ENCODE measurements at places on chromosomes 7 and 10.

GRCh38 chr7:50393076-50393475 is 57.1 kb downstream of the FIGNL1 start:
- DNase-seq = no peak

GRCh38 chr10:77970869-77971803 is 44.6 kb upstream of the DLG5 start:
- no peak for DNase-seq

GRCh38 chr7:80918909-80919721 is at the start of gene SEMA3C:
Gene SEMA3C, minus strand, starts transcription at chr7:80919051. Its CDS starts 2,270 bp downstream, at chr7:80916781.
- no peak for DNase-seq

DNA sequence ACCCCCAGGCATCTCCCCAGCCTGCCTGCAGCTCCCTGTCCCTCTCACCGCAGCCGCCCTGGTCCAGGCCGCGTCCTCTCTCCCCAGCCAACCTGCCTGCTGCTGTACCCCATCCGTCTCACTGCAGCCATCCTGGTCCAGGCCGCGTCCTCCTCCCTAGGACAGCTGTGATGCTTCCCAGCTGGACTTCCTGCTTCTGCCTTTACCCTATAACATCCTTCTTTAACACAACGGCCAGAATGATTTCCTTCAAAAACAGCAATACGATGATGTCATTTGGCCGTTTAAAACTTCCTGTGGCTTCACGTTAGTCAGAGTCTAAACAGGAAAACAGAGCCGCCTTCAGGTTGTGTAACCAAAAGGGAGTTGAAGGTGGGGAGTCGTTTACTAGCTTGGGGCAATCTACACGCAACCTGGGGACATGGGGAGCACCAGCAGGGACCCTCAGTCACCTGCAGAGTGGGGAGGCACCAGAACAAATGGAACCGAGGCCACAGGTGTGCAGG is 32.2 kb upstream of the ZFAND2A start:
- no peak for DNase-seq

GRCh38 chr10:125990974-125991373 is 94.6 kb downstream of the FANK1 start:
- no peak for DNase-seq

DNA sequence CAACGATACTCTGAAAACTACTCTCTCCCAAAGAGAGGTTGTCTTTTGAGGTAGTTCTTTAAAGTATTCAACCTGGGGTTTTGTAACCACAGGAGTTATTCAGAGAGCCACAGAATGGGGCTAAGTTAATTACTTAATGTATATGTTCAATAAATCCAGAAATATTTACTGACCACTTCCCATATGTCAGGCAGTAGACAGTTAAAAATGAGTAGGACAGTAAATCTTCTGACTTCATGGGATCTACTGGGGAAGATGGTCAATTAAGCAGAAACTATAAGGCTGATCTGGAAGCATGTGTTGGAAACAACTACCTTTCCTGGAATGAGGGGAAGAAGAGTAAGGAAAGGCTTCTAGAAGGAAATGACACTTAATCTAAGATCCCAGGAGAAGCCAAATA is 167.7 kb downstream of the MAGI2 start:
- no peak for DNase-seq

GRCh38 chr10:43236176-43236850 is 30.6 kb downstream of the RASGEF1A start:
- DNase-seq = no peak

DNA sequence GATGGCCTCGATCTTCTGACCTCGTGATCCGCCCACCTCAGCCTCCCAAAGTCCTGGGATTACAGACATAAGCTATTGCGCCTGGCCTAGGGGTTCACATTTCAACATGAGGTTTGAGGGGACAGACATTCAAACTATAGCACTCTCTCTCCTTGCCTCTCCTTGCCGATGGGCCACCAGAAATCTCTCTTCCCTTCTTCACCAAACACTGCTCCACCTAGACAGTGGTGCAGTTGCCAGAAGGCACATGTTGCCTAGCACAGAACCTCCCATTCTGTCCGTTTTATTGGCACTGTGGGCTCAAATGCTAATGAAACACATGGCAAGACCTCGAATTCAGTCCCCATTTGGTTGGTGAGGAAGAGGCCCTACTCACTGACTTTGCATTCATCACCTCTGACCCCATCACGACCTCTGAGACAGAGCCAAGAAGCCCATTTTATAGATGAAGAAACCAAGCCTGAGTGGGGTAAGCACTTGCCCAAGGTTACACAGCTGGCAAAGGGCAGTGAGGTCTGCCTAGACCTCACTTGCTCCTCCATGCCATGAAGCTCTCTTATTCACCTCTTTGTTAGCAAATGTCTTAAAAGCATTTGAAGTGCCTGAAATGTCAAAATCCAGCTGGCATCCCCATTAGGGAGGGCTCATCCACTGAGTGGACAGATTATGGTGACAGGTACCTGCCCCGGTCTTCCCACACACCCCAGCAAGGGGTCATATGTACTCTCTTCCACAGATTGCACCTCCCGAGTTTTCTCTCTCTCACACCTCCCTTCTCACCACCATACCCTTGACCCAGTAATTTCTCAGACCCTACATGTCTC is 34.0 kb downstream of the GPRIN2 start:
- no peak for DNase-seq

- no peak for DNase-seq
Measured at GRCh38 chr10:21318540-21319167, 206.8 kb downstream of the SKIDA1 start.

DNA sequence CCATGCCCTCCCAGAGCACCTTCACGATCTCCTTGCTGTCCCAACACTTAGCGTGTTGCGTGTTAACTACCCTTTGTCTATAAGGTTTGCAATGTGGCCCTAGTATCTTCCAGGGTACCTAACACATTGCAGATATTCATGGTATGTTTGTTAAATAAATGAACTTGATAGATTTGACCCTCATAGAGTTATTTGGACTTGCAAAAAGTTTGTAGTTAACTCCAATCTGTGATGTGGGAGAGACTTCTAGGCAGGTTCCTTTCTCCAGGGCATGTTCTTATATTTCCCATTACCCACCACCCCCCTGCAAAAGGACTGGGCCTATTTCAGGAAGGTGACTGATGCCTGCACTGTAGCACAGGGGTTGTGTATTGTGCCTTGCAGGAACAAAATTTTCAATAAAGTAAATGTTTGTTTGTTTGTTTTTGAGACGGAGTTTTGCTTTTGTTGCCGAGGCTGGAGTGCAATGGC is 612 bp downstream of the HILPDA start:
- no peak for DNase-seq

GRCh38 chr10:51342381-51342780 is 268.1 kb downstream of the PRKG1 start:
- no peak for DNase-seq

DNA sequence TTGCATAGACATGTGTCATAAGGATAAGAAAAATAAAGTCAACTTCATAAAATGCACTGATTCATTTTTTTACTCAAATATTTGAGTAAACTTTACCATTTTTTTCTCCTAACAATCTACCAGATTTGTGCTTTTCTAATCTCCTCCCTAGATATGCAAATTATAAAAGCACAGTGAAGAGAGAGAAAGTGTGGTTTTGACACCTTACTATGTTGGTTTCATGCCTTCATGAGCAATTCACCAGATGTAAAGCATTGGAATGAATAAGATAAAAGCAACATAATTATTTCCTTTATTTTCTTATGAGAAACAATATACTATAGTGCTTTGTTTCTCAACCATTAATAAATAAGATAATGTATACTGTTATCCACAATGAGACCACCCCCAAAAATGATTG is 432.5 kb upstream of the PCDH15 start:
- DNase-seq = no peak

DNA sequence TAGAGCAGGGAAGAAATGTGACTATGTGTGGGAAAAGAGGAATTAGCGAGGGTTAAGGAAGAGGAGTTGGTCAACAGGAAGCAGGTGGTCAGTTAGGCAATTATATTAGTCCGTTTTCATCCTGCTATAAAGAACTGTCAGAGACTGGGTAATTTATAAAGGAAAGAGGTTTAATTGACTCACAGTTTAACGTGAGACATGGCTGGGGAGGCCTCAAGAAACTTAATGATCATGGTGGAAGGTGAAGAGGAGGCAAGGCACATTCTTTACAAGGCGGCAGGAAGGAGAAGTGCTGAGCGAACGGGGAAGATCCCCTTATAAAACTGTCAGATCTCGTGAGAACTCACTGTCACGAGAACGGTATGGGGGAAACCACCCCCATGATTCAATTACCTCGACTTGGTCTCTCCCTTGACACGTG is 35.0 kb downstream of the RAMP3 start:
- no peak for DNase-seq

DNA sequence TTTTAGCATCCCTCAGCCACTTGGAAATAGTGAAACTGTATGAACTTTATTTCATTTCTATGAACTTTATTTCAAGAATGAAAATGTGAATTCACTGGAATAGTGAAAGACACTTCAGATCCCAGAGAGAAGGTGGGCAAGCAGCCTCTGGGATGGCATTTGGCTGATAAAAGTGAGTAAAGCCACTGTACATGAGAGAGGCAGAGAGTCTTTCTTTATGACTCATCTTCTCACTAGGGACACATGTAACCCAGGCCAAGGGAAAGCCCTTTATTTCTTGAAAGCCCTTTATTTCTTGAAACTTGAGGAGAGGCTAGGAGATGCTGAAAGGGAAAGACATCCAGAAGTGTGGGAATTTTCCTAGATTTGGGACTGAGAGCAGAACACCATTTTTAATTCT is 148.9 kb upstream of the SMIM30 start:
- no peak for DNase-seq

- no peak for DNase-seq
Measured at GRCh38 chr10:44244745-44245600, 139.9 kb downstream of the CXCL12 start.

DNA sequence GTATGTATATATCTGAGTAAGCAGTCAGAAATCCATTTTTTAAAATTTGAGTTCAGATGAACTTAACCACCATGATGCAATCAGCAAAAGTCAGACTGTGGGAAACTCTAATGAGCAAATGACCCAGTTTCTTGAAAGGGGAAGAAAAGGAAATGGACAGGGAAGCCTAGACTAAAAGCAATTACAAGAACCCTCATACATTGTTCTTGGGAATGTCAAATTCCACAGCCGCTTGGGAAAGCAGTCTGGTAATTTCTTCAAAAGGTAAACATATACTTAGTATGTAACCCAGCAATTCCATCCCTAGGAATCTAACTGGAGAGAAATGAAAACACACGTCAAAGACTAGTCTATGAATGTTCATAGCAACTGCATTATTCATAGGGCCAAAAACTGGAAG is 16.4 kb upstream of the FOXK1 start:
- DNase-seq = no peak

- DNase-seq = no peak
Measured at GRCh38 chr7:55512635-55513191, 59.6 kb downstream of the VOPP1 start.

- DNase-seq = no peak
Measured at GRCh38 chr10:42150428-42151061, 487.8 kb downstream of the ZNF33B start.

GRCh38 chr7:74355091-74355490 is 65.9 kb downstream of the CLIP2 start:
- no peak for DNase-seq

DNA sequence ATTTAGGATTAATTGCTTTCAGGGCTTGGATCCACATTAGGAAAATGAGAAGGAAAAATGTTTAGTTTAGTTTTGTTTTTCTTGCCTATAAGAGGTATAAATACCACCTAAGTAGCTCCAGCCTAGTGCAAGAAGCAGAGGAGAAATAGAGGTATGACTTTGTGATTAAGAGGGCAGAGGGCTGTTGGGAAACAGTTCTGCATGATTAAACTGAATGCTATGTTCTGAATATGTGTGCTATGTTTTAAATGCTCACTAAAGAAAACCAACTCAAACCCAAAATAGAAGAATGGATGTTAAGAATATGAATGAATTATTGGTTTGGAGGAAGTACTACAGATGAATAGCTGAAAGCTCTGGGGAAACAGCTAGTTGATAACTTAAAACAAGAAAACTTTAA is 7.6 kb downstream of the CALCR start:
- no peak for DNase-seq

GRCh38 chr7:90320418-90320800 is 695 bp downstream of the FAM237B start:
- no peak for DNase-seq

DNA sequence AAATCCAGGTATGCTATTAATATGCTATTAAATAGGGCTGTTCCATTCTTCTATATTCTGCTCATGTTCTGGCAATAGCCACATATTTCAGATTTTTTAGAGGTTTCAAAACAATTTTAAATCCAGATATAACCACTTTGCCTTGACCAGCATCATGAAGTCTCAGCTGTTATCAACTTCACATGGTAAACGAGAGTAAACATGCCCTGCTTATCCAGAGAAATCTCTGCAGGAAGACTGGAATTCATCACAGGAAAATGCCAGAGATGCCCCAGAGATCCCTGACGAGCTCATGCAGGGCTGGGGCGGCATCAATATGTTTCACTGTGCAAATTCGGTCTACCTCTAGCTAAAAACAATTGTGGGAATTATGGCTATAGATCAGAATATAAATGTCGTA is 126.5 kb downstream of the FANK1 start:
- no peak for DNase-seq

DNA sequence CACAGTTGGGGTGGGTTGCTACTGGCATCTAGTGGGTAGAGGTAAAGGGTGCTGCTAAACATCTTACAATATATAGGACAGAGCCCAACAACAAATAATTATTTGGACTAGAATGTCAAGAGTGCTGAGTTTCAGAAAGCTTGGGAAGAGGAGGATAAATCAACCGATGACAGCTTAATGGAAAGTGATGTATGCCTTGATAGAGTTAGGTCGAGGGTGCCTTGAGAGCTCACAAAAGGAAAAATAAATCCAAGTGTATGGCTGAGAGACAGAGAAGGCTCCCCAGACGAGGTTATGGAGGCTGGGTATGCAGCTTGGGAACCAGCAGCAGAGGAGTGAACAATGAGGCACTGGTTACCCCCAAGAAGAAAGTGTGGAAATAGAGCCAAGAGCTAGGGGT is 211.1 kb downstream of the HDAC9 start:
- DNase-seq = no peak

GRCh38 chr7:80151274-80151665 is 16.6 kb downstream of the GNAI1 start:
- no peak for DNase-seq

- no peak for DNase-seq
Measured at GRCh38 chr7:25389489-25390106, 161.3 kb upstream of the NPVF start.

DNA sequence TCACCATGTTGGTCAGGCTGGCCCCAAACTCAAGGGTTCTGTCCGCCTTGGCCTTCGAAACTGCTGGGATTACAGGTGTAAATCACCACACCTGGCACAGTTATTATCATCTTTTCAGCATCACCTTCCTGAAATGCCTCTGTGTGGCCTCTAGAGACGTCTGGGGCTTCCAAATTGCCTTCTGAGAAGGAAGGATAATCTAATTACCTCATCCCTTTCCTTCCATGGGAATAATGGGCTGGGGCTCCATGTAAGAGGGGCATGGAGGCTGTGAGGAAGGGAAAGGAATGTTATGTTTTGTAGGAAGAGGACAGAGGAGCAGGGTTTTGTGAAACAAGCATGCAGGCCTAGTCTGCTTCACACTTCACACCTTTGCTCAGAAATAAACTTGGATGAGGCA is 22.2 kb upstream of the PODXL start:
- DNase-seq = no peak

All from T-helper 9 cell (primary cell).